Activated naive CD4-positive, alpha-beta T cell treated with anti-CD3 and anti-CD28 coated beads, Interleukin-2, amount 50 U/mL, for 72 hours (primary cell): ENCODE measurements at places on chromosomes 2 and 18. TPM values are rescaled to one million over a fixed set of nuclear protein-coding genes. Genes with fewer than 3 reads are reported as not detected.

Gene TUBB8B
- total RNA-seq, result not detected

Gene MAL
- total RNA-seq, result 26.3 TPM

Gene MAPRE3
- total RNA-seq, result 4.0 TPM

Gene RHOB
- total RNA-seq, result 7.1 TPM

Gene TMEM247
- total RNA-seq, result not detected

Gene CFAP53
- total RNA-seq, result 0.82 TPM

Gene CCBE1
- total RNA-seq, result 0.27 TPM

Gene KCNJ3
- not detected for total RNA-seq

Gene TMX3
- 44.0 TPM for total RNA-seq

Gene CIDEA
- total RNA-seq, result not detected

Gene PDE11A
- not detected for total RNA-seq

Gene SCN2A
- total RNA-seq, result 0.11 TPM

Gene TNFRSF11A
- 0.82 TPM for total RNA-seq

Gene CXCR1
- not detected for total RNA-seq

Gene VIT
- total RNA-seq, result not detected

Gene SLC9A4
- total RNA-seq, result 0.07 TPM

Gene CFAP65
- total RNA-seq, result not detected

Gene GLI2
- total RNA-seq, result not detected

Gene KATNAL2
- total RNA-seq, result 0.88 TPM

Gene CPLX4
- not detected for total RNA-seq
